ENCODE measurements at places on chromosomes 3 and 15.

DNA sequence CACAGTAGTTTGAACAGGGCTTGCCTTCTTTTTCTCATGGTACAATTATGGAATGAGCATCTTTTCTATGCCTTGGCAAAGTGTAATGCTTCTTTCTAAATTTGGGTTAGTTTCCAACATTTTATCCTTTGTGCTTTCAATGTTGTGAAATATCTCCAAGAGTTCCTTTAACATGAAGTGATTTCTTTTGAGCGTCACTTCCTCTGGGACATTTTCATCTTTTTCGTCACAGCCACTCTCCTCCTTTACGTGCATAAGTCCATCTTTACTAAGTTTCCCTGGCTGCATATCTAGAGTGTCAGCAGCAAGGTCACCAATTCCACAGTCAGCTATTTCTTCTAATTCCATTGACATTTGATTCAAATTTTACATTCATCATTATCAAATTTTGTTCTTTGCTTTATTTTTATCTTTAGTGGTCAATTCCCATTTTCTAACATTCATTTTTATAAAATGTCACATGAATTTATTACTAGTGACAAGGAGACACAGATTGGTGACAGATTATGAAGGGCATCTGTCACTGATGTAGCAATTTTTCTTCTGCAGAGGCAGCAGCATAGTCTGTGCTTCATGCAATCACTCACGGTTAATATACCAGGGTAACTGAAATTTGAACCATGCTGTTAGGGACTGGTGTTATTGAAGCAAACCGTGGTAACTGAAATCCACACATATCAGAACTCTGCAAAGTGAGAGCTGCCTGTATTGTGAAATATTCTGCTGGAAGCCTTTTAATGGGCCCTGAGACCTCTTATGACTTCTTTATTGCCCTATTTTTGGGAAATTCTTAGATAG lies 126.5 kb upstream of the THBS1 start:
- DNase-seq = no peak

- DNase-seq = peak; percentile 31
Measured at GRCh38 chr15:98785807-98786621, 137.7 kb downstream of the IGF1R start.

DNA sequence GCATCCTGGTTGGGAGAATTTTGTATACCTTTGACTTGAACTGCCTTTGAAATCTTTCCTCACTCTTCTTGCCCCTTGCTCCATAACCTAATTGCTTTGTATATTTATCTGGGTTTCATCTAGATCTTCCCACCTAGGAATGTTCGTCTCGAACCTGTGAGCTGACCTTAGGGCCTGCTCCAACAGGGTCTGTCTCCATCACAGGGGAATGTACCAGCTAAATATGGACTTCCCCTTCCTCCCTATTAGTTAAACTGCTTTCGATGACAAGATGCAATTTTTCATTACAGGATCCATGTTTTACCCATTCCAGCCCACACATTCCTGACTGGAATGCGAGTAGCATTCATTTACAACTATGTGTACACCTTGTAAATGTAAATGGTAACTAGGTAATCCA lies 10.6 kb upstream of the ETV5 start:
- no peak for DNase-seq

- DNase-seq = no peak
Measured at GRCh38 chr15:79221696-79222095, 60.8 kb upstream of the ANKRD34C start.

DNA sequence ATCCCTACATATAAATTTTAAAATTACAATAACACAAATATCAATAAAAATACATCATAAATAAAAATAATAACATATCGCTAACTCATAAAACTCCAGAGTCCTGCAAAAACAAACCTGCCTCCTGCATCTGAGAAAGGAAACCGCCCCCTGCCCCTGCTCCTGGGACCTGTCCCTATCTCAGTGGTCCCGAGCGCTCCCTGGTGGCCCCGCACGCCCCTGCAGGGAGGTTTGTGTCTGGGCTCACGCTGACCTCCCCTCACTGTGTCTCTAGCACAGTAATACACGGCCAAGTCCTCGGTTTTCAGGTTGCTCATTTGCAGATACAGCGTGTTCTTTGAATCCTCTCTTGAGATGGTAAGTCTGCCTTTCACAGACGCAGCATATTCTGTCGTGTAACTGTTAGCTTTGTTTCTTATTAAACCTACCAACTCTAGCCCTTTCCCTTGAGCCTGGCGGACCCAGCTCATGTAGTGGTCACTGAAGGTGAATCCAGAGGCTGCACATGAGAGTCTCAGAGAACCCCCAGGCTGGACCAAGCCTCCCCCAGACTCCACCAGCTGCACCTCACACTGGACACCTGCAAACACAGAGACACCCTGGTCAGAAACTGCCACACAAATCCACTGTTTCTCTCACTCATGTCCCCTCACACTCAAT lies 554.1 kb downstream of the GOLGA6L6 start:
- peak; percentile 34 for DNase-seq

- peak; percentile 4 for DNase-seq
Measured at GRCh38 chr3:133295199-133295901, 104.5 kb upstream of the BFSP2 start.

GRCh38 chr3:140686128-140686527 lies 8.3 kb downstream of the TRIM42 start:
- no peak for DNase-seq

DNA sequence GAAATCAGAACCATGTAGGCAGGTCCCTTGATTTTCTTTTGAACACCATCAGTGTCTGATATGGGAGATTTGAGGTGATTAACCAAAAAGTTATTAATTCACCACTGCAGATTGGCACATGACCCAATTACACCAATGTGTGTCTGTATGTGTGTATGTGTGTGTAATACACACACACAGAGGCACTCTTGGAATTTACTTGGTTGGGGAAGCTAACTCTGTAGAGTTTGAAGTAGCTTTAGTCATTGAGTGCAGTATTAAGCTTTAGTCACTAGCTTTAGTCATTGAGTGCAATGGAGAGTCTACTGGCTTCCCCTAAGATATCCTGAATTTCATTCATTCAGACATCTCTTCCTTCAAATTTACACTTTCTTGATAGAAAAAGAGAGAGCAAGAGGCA lies 109.4 kb upstream of the C15orf61 start:
- no peak for DNase-seq

- DNase-seq = peak; percentile 51
Measured at GRCh38 chr3:101720851-101721840, 3.3 kb upstream of the CEP97 start.

GRCh38 chr15:73650416-73651126 lies 17.4 kb upstream of the NPTN start:
- DNase-seq = peak; percentile 35

- DNase-seq = no peak
Measured at GRCh38 chr3:188455748-188456147, 301.8 kb downstream of the LPP start.

GRCh38 chr3:123652342-123652984 lies 67.6 kb upstream of the HACD2 start:
- peak; percentile 64 for DNase-seq

DNA sequence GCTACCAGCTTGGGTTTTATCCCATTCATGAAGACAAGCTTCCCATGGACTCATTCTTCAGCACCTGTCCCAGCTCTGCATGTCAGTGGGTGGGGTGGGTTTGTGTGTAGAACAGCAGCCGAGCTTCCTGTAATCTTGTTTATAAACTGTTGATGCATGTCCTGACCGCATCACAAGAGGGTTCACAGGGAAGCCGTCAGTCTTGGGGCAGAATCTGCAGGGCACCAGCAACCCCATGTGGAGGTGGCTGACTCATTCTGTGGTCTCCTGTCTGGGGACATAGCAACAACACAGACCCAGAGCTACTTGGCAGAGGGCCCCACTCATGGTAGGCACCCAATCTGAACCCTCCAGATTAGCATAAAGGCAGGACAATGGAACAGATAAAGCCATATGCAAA lies 35.6 kb downstream of the DAPK2 start:
- DNase-seq = peak; percentile 95

DNA sequence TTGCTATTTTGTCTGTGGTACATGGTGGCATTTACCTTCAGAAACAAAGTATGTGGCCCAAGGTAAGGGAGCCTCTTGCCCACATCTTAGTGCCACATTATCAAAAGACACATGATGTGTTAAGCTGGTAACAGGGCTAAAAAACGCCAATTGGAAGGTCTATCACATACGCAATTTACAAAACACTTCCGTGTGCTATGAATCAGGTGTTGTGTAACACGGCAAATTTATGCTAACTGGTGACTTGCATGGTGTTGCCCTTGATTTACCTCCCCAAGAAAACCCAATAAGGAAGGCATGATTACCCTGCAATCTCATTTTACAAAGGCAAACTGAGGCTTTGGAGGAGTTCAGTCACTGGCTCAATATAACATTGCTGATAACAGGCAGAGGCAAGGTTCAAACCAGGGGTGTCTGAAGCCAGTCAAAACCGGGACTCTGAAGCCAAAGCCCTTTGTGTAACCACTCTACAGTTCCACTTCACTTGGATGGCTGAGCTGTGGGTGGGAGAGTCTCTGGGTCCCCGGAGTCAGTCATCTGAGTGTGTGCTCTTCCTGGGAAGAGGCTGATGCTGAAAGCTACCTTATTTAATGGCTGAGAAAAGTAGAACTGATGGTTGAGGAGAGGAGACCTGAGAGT lies 103.9 kb upstream of the BCL6 start:
- DNase-seq = no peak

GRCh38 chr15:24752354-24752753 lies 76.8 kb downstream of the NPAP1 start:
- DNase-seq = no peak

All from activated CD8-positive, alpha-beta T cell treated with anti-CD3 and anti-CD28 coated beads for 36 hours (primary cell).